ENCODE measurements at places on chromosomes 2 and 18.

DNA sequence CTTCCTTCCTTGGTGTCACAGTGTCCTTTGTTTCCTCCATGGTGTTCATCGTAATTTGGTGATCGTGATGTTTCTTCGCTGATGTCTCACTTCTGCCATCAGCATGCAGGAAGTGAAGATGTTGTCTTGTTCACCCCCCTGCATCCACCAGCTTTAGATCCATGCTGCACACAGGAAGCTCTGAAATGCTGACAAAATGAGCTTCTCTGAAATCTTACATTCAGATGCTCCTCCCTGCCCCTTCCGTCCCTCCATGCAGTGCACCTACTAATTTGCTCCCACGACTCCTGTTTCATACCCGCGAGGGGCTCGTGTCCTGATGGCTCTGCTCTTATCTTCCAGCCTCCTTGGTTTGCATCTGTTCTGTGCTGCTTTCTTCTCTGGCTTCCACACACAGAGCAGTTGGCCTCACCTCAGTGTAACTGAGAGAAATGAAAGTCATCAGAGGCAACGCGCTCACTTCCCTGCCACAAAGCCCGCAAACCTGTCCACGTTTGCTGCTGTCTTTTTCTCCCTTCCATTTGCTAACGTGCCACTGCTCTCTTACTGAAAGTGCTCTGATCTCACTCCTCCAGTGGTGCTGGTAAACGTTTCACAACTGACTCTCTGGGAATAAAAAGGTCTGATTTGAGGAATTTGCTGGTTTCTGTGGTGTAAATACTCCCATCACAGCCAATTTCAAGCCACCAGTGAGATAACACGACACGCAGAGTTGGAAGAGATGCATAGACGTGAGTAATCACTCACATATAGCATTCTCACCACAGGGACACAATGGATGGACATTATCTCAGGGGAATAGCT is 41.0 kb upstream of the MGAT4A start:
- peak; percentile 13 for DNase-seq

DNA sequence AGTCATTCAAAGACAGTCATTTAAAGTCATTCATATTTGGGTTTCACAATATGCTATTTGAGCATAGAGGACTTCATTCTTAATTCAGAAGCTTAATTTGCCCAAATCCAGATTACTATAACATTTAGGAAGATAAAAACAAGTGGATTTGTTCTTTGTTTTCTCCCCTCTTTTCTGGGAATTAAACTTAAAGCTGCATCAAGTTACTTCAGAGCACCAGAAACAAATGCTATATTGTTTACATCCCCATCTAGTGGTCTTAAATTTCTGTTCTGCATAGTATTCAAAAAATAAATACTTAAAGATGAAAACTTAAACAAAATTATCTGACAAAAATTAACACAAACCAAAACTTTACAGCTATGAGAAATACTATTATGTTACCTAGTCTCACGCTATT is 34.7 kb upstream of the MARCHF7 start:
- no peak for DNase-seq

DNA sequence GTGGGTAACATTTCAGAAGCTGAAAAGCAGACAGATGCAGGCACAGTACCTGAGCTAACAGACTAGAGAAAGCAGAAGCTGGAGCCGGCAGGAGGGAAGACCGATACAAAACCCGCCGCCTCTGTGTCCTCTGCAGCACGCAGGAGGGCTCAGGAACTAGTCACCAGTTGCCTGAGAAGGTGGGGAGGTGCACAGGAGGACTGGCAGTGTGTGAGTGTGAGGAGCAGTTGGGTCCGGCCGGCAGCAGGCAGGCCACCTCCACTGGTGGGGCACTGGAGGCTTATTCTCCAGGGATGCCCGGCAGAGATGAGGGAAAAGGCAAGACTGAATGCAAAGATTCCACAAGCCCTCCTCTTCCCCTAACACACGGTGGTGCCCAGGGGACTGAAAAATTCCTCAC is 18.2 kb downstream of the ERCC3 start:
- no peak for DNase-seq

GRCh38 chr2:10215393-10215935 is 87.2 kb upstream of the HPCAL1 start:
- DNase-seq = no peak

GRCh38 chr2:212488611-212489010 is 50.0 kb downstream of the ERBB4 start:
- no peak for DNase-seq

GRCh38 chr18:35526495-35527059 is 28.8 kb upstream of the INO80C start:
- no peak for DNase-seq

- no peak for DNase-seq
Observed at GRCh38 chr2:164164602-164165001, 428.8 kb upstream of the FIGN start.

- DNase-seq = no peak
Observed at GRCh38 chr2:166375736-166376487, at the start of gene SCN9A. Gene SCN9A (minus strand): TSS chr2:166375944. CDS start chr2:166311756, 64,188 bp downstream.

DNA sequence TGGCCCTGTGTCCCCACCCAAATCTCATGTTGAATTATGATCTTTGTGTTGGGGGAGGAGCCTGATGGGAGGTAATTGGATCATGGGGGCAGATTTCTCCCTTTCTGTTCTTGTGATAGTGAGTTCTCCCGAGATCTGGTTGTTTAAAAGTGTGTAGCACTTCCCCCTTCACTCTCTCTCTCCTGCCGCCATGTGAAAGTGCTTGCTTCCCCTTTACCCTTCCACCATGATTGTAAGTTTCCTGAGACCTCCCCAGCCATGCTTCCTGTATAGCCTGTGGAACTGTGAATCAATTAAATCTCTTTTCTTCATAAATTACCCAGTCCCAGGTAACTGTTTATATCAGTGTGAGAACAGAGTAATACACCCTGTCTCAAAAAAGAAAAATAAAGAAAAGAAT is 25.5 kb downstream of the LRRFIP1 start:
- no peak for DNase-seq

- no peak for DNase-seq
Observed at GRCh38 chr18:67143028-67143427, 373.5 kb downstream of the DSEL start.

- no peak for DNase-seq
Observed at GRCh38 chr2:150174971-150175421, 312.5 kb downstream of the RND3 start.

GRCh38 chr2:29881089-29881730 is 40.2 kb downstream of the ALK start:
- no peak for DNase-seq

- DNase-seq = no peak
Observed at GRCh38 chr2:129831018-129831417, 148.4 kb upstream of the RAB6C start.

Measured in stimulated activated CD8-positive, alpha-beta memory T cell treated with anti-CD3 and anti-CD28 coated beads, Interleukin-12 subunit alpha, Interleukin-12 subunit beta, amount 100 ng/mL, for 4 hours (primary cell).